ENCODE measurements at places on chromosomes 13 and 19.

DNA sequence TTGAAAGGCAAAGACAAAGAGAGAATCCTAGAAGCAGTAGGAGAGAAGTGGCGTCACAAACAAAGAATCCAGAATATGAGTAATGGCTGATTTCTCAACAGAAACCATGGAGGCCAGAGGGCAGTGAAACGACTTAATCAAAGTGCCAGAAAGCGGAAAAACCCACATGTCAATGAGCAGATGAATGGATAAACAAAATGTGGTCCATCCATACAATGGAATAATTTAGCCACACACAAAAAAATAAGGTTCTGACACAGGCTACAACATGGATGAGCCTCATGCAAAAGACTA lies 52.2 kb upstream of the RANBP3 start:
- no peak for DNase-seq

DNA sequence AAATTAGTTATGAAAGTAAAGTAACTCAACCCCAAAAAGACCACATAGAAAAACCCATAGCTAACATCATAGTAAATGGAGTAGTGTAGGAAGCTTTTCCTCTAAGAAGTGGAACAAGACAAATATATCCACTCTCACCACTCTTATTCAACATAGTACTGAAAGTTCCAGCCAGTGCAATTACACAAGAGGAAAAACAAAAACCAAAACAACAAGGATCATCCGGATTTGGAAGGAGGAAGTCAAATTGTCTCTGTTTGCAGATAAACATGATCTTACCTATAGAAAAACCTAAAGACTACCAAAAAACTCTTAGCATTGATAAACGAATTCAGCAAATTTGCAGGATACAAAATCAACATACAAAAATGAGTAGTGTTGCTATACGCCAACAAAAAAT lies 8.5 kb upstream of the SIGLEC8 start:
- DNase-seq: no peak

GRCh38 chr13:112096959-112097358 lies 30.0 kb downstream of the SOX1 start:
- no peak for DNase-seq

DNA sequence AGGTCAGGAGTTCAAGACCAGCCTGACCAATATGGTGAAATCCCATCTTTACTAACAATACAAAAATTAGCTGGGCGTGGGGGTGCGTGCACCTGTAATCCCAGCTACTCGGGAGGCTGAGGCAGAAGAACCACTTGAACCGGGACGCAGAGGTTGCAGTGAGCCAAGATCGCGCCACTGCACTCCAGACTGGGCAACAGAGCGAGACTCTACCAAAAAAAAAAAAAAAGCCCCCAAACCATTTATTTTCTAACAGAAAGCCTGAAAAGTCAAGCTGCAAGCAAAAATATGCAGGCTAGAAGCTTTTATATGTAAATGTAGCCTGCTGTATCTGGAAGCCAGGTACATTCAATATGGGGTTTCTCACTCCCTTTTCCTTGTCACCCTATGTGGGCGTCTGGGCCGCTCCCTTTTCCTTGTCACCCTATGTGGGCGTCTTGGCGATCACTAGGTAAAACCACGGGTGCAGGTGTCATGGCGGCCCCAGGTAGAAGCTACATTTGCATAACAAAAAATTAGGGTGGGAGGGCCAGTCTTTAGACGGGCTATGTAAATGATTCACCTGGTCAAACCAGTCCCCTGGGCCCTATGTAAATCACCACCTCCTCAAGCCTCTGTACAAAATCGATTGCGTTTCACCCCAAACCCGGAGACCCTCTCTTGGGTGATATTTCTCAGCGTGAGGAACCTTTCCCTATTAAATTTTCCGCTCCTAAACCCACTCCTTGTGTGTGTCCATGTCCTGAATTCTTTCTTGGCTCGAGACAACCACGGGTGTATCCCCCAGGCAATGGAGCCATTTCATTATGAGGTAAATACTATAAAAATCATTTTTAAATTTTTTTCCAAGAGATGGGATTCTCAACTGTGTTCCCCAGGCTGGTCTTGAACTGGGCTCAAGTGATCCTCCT lies 2.1 kb downstream of the TRIM13 start:
- no peak for DNase-seq

Measured in lower lobe of right lung (tissue), 2 donors.